ENCODE measurements at places on chromosomes 1 and 21.

DNA sequence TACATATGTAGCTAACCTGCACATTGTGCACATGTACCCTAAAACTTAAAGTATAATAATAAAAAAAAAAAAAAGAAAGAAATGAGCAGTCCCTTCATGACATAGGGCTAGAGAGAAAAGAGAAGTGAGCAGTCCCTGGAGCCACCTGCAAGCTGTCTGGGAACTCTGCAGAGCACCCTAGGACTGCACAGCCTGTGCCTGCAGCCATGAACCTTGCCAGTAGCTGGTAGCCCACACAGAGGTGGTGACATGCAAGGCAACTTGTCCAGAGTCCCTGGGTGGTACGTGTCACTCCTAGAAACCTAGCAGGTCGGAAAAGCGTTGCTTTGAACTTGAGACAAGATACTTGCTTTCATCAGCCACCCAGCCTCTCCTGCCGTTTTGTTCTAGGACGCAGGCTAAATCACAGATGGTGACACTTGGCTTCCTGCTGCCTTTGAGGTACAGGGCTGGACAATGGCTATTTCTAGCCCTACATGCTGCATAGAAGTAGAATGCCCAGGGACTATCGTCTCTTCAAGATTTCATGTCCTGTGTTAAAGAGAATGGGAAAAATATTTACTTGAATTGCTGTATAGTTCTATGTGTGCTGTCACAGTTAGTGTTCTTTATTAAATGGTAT, 260.9 kb downstream of the LTN1 start:
- no peaks in the 10 kb centered on the region for H3K4me1 ChIP-seq
- DNase-seq: no peak
- H3K36me3 ChIP-seq: peaks cover 4% of the 10 kb centered on the region
- no peak overlapping the region for H3K4me3 ChIP-seq

GRCh38 chr1:159311679-159312078, 9.5 kb downstream of the FCER1A start:
- no peak overlapping the region for H3K4me3 ChIP-seq
- no peak overlapping the region for H3K27ac ChIP-seq
- no peak for DNase-seq
- H3K27me3 ChIP-seq: peaks cover 9% of the 10 kb centered on the region
- no peaks in the 10 kb centered on the region for H3K4me1 ChIP-seq

DNA sequence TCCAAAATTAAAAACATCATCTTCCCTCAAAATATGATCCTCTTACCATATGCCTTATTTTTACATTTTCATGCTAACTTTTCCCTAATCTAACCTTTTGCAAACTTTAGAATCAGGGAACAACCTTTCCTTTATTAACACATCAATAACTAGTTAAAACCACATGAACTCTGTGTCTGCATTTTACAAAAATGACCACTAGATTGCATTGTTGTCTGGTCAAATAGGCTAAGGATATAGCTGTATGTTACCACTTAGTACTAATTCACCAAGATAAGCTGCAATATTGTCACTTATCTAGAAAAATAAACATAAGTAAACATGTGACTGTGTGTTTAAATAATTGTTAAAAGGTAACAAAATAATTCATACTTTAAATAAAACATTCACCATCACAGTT, 82.3 kb downstream of the DENND1B start:
- no peaks in the 10 kb centered on the region for H3K27me3 ChIP-seq
- DNase-seq: no peak
- H3K4me1 ChIP-seq: no peaks in the 10 kb centered on the region
- H3K36me3 ChIP-seq: peaks cover 31% of the 10 kb centered on the region
- no peak overlapping the region for H3K27ac ChIP-seq

DNA sequence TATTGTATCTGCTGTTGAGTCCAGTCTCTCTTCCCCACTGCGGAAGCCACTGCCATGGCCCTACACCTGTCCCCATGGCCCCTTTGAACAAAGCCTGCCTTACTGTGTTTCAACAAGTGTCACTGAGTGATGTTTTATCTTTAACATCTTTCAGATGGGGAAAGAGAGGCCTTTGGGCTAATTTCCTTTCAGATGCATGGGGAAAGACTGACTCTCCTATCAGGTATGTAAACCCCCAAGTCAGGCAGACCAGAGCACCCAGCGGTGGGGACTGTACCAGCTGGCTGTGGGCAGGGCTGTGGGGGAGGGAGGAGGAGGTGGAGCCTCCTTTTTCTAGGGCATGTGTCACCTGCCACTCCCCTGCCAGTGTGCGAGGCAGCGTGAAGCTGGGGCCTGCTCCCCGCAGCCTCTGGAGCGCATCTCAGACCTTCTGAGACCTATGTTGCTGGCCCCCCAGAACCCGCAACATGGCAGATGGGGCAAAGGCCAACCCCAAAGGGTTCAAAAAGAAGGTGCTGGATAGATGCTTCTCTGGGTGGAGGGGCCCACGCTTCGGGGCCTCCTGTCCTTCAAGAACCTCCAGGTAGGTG, at the start of gene PLA2G2F:
PLA2G2F (plus strand) TSS at position 363 of the 590 bp plus-strand sequence; CDS start at position 468, 105 bp downstream.
- H3K4me1 ChIP-seq: no peaks in the 10 kb centered on the region
- no peak for DNase-seq
- no peak within 1 kb of the TSS for H3K4me3 ChIP-seq
- H3K27me3 ChIP-seq: peaks cover 11% of the 10 kb centered on the region

DNA sequence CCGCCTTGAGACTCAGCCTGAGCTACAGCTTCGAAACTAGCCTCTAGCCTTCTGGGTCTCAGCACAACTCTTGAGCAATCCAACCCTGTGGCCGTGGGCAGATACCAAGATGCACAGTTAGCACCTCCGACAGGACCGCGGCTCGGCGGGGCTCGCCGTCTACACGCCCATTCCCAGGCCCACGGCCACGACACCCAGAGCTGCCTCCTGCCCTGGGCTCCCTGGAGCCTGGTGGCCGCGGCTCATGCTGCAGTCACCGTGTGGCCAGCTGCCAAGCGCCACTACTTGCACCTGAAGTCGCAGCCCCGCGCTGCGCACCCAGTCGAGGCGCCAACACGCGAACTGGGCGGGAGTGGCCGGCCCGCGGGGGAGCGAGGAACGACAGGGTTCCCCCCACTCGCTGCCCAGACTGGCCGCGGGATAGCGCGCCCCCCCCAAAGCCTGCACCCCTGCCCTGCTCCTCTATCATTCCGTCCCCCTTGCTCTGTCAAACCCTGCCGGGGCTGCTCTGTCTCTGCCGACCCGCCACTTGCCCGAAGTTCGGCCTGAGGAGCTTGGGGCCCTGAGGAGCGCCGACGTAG, 729 bp upstream of the CDCA8 start:
- peak overlapping the region; percentile 94 for H3K27ac ChIP-seq

DNA sequence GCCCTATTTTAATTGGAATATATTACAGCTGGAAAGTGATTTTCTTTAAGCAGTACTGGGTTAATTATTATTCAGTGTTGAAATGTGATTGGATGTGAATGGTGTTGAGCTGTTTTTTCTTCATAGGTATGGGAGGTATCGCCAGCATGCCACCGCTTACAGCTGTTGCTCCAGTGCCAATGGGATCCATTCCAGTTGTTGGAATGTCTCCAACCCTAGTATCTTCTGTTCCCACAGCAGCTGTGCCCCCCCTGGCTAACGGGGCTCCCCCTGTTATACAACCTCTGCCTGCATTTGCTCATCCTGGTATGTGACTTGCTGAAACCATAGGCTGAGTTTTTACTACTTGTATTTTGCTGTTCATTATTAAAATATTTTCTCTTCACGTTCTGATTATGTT, 107.7 kb downstream of the ITSN1 start:
- H3K36me3 ChIP-seq: no peaks in the 10 kb centered on the region
- no peak overlapping the region for H3K27ac ChIP-seq
- no peak overlapping the region for H3K4me3 ChIP-seq
- no peaks in the 10 kb centered on the region for H3K4me1 ChIP-seq

Data from activated CD8-positive, alpha-beta memory T cell treated with anti-CD3 and anti-CD28 coated beads, Interleukin-2, amount 10 ng/mL, durations not matched to agents 7 days and 5 days (primary cell).